ENCODE measurements at places on chromosomes 16 and 17. TPM values are rescaled to one million over a fixed set of nuclear protein-coding genes. Genes with fewer than 3 reads are reported as not detected.

The SEC14L5 gene
- not detected for total RNA-seq

The COPRS gene
- 72.2 TPM for total RNA-seq

GRCh38 chr17:1471911-1472821, 16.1 kb upstream of the CRK start:
- peaks cover 29% of the 10 kb centered on the region for H3K36me3 ChIP-seq
- H3K27me3 ChIP-seq: no peaks in the 10 kb centered on the region
- DNase-seq: no peak
- H3K4me1 ChIP-seq: no peaks in the 10 kb centered on the region
- no peak overlapping the region for H3K4me3 ChIP-seq
- H3K27ac ChIP-seq: no peak overlapping the region

DNA sequence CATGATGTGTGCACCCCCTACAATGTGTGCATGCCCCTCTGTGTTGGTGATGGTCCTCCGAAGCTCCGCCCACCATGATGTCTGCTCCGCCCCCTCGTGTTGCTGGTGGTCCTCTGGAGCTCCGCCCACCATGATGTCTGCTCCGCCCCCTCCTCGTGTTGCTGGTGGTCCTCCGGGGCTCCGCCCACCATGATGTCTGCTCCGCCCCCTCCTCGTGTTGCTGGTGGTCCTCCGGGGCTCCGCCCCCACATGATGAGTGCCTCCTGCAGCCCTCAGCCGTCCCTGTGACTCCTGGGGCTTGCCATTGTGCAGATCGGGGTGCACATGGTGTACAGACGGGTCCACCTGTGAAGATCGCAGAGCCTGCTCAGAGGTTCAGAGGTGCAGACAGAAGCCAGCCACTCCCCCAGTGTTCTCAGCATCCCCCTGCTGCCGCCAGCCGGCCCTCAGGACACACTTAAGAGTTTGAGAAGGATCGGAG, 129.1 kb upstream of the CHMP6 start:
- H3K4me1 ChIP-seq: peaks cover 8% of the 10 kb centered on the region
- no peaks in the 10 kb centered on the region for H3K27me3 ChIP-seq
- no peak overlapping the region for H3K4me3 ChIP-seq
- H3K36me3 ChIP-seq: no peaks in the 10 kb centered on the region
- no peak for DNase-seq

Measured in body of pancreas (tissue), 4 donors.